CD4-positive, alpha-beta T cell (primary cell): ENCODE measurements at places on chromosomes 7 and 10. TPM values are rescaled to one million over a fixed set of nuclear protein-coding genes. Genes with fewer than 3 reads are reported as not detected.

Gene HTR7
- 0.08 TPM for total RNA-seq

Gene IMMP2L
- 8.9 TPM for total RNA-seq

GRCh38 chr7:149063476-149063875 lies 27.0 kb downstream of the ZNF786 start:
- H3K4me1 ChIP-seq: peaks cover 10% of the 10 kb centered on the region
- no peak overlapping the region for H3K4me3 ChIP-seq
- no peaks in the 10 kb centered on the region for H3K27me3 ChIP-seq
- no peak for DNase-seq

DNA sequence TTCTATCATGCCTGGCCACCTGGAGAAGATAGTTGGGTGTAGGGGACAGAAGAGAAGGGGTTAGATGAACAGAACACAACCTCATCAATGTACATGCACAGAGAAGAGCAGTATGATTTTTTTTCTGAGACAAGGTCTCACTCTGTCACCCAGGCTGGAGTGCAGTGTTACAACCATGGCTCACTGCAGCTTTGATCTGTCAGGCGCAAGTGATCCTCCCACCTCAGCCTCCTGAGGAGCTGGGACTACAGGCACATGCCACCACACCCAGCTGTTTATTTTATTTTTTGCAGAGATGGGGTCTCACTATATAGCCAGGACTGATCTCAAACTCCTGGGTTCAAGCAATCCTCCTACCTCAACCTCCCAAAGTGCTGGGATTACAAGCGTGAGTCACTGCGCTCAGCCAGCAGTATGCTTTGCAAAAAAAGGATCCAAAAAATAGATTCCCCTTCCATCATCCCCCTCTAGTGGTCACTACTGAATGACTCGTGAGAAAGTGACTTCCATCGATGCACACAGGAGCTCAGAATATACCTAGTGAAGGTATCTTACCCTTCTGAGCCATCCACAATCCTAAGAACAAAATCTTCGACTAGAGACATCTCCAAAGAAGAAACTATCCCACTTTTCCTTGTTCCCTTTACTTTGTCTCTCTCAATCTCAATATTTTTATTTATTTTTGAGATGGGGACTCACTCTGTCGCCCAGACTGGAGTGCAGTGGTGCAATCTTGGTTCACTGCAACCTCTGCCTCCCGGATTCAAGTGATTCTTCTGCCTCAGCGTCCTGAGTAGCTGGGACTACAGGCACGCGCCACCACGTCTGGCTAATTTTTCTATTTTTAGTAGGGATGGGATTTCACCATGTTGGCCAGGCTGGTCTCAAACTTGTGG lies 21.0 kb downstream of the ZCWPW1 start:
- H3K4me3 ChIP-seq: no peak overlapping the region
- H3K27ac ChIP-seq: no peak overlapping the region
- DNase-seq: peak; percentile 81
- H3K4me1 ChIP-seq: peaks cover 5% of the 10 kb centered on the region

GRCh38 chr7:1446620-1447032 lies 12.6 kb downstream of the MICALL2 start:
- no peak for DNase-seq
- H3K4me1 ChIP-seq: no peaks in the 10 kb centered on the region
- no peak overlapping the region for H3K4me3 ChIP-seq
- no peaks in the 10 kb centered on the region for H3K27me3 ChIP-seq
- H3K36me3 ChIP-seq: no peaks in the 10 kb centered on the region
